NCI-H187 (cell line): ENCODE measurements at places on chromosomes 12 and 14.

GRCh38 chr12:105090361-105090760 is 6.1 kb upstream of the ALDH1L2 start:
- DNase-seq, result no peak

DNA sequence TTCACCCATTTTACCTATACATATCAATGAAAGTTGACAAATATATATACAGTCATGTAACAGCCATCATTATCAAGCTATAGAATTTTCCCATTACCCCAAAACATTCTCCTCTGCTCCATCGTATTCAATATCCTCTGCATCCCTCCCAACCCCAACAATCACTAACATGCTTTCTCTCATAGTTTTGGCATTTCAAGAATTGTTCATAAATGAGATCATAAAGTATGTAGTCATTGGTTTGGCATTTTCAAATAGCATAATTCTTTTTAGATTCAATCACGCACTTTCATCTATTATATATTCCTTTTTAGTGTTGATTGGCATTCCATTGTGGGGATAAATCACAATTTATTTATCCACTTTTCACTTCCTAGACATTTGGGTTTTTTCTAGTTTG is 866.0 kb upstream of the TMEM132C start:
- no peak for DNase-seq

- DNase-seq, result no peak
Observed at GRCh38 chr12:59839514-59839913, 243.7 kb downstream of the SLC16A7 start.

- no peak for DNase-seq
Observed at GRCh38 chr12:103623716-103624115, 36.6 kb downstream of the STAB2 start.

GRCh38 chr12:64669270-64669842 is 59.1 kb downstream of the RASSF3 start:
- no peak for DNase-seq

DNA sequence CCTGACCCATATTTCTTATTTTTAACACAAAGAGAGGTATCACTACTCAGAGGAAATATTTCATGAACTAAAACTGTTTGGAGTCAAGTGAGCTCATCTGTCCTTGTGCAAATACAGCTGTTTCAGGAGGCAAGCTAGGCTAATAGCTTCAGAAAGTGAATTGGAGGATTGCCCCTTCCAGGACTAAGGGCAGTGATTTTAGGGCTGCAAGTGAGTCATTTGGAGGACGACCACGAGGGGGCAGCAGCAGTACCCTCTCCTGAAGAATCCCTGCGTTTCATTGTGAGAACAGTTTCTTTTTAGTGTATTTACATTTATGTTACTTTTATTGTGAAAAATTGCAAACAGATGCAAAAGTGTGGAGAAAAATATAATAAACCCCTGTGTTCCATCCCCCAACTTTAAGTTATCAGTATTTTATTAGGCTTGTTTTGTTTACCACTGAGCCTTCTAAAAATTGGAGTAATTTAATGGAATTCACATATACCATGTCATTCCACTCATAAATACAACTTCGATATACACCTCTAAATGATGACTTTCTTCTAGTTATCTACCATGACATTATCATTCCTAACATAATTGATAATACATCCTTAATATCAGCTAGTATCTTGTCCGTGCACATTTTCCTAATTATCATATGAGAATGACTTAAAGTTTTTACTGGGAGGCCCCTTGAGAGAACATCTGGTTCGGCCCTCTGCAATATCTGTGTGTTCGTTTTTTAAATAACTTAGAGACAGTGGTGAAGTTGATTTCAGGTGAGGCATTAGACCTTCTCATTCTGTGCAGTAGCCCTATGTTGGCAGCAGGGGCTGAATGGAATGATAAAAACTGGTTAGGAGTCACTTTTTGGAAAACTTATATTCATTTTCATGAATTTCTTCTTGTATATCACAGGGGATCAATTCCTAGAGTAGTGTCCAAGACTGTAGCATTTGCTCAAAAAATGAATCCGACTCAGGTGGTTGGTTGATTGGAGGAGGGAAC is 13.7 kb downstream of the FOXJ2 start:
- DNase-seq, result peak; percentile 22

- DNase-seq, result no peak
Observed at GRCh38 chr12:69689638-69690037, 9.5 kb downstream of the BEST3 start.
